ENCODE measurements at places on chromosomes 2 and 18.

DNA sequence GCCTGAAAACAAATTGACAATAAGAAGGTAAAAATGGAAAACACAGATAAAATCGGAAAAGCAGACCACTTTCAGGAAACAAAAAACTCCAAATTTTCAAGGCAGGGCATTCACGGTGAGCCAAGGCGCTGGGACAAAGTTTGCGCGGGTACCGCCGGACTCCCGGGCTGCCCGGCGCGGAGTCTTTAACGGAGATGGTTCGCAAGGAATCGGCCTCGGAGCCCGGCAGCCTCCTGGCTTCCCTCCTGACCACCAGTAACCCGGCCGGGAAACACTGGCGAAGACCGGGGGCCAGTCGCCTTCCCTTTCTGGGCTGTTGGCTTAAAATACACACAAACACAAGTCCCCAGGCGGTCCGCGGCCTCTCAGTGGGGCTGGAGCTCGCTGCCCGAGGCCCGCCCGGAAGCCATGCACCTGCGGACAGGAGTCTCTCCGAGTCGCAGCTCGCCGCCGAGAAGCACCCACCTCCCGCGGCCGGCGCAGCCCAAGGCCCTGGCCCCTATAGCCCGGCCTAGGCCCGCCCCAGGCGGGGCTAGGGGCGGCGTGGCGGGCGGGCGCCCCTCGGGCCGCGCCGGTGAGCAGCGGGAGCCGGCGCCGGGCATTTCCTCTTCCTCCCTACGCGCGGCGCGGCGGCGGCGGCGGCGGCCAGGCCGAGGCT, 622 bp upstream of the KCMF1 start:
- DNase-seq = peak; percentile 35

- DNase-seq = no peak
Observed at GRCh38 chr18:51361130-51361860, 163.8 kb upstream of the MEX3C start.

DNA sequence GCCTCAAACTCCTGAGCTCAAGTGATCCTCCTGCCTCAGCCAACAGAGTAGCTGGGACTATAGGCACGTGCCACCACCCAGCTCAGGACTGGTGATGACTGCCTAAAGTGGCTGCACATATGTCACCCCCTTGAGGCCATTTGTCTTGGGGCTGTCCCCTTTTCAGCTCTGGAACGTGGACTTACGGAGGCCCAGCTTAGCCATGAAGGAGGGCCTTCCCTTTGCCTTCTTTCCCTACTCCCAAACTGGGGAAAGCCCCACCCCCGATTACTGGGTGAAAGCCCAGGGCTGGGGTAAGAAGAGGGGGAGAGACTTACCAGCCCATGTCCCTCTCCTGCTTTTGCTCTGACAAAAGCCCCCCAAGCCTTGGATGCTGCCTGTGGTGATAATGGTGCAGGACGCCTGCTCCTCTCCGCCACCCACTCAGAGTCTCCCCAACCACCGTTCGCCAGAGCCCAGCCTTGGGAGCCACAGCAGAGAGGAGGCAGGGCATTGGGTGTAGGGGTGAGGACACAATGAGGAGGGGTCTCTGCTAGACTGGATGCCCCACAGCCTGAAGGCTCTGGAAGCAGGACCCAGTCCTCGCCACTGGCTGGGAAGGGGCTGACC, 2.5 kb upstream of the DUSP2 start:
- DNase-seq = no peak

DNA sequence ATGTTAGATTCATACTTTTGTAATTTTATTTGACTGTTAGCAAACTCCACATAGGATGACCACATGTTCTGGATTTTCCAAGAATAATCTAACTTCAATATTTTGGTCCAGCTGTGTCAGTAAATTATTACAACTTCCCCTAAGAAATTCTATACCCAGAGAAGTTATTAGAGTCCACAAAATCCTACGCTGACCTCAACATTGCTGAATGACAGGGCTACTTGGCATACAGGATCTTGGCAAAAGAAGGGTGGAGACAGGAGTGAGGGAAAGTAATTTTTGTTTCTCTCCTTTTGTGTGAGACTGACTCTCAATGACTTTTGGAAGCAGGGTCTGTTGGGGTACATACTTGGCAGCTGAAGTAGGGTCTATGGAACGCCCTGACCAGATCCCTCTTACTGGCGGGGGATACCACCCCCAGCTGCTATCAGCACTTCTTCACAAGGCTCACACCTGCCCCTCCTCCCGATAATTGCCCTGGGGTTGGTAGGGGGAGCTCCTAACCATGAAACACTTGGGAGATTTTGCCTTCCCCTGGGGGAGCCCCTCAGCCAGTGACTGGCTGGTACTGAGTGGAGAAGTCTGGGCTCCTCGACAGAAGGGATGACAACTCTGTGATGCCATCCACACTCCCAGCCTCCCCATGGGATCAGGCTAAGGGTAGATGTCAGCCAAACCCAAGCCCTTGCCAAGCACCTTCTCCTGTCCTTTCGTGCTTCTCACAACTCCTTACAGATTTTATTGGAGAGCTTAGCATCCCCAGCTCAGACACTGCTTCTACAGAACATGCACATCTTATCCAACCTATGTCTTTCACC, 110.6 kb upstream of the FHL2 start:
- DNase-seq = no peak

DNA sequence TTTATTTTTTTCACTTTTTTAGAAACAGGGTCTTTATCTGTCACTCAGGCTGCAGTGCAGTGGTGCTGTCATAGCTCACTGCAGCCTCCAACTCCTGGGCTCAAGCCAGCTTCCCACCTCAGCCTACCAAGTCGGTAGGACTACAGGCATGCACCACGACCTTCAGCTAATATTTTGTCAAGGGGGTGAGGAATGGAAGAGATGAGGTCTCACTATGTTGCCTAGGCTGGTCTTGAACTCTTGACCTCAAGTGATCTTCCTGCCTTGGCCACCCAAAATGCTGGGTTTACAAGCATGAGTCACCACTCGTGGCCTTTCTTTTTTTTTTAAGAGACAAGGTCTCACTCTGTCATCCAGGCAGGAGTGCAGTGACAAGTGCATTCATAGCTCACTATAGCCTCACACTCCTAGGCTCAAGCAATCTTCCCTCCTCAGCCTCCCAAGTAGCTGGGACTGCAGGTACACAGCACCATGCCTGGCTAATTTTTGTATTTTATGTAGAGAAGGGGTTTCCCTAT, 13.4 kb downstream of the PPP1R7 start:
- DNase-seq = no peak

GRCh38 chr2:11530864-11531465, 2.9 kb upstream of the GREB1 start:
- DNase-seq = no peak

- no peak for DNase-seq
Observed at GRCh38 chr2:170971071-170971470, 42.0 kb downstream of the GORASP2 start.

GRCh38 chr2:79191081-79191480, 31.5 kb upstream of the REG3A start:
- DNase-seq = no peak

- DNase-seq = no peak
Observed at GRCh38 chr2:38484957-38485356, 107.9 kb upstream of the ATL2 start.

- DNase-seq = no peak
Observed at GRCh38 chr2:17517481-17518211, 594 bp downstream of the RAD51AP2 start.

DNA sequence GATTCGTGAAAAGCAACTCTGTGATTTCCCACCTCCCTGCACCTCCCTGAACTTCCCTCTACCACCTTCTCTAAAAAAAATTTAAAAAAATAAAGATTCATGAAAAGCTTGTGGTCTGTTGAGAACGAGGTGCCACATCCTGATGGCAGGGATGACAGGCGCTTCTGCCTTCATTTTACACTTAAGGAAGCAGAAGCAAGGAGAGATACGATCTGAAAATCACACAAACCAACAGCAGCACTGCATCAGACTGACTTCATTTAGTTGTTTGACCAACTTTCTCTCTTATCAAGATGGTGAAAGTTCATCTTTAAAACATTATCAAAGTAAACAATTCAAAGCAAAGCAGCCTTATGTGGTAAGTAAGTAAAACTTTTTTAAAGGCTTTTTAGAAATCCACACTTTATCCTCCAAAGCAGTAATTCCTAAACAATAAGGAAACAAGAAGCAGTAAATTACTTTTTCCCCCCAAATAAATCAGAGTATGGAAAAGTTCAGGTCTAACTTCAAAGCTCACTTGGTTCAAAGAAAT, 15.5 kb downstream of the WDFY1 start:
- no peak for DNase-seq

DNA sequence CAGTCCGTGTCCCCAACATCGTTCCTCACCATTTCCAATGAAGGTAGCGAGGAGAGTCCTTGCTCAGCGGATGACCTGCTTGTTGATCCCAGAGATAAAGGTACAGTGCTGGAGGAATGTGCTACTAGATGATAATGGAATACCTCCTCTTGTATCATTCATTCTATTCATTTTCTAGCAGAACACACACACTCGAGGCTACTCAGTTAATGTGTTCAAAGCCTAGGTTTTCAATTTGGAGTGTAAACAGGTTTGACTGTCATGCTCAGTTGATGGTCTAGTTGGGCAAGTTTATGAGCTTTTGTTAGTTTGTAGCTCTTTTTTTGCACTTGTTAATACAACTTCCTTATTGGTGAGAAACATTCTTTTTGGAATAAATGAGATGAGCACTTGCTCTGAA, 114.2 kb downstream of the ICA1L start:
- no peak for DNase-seq

DNA sequence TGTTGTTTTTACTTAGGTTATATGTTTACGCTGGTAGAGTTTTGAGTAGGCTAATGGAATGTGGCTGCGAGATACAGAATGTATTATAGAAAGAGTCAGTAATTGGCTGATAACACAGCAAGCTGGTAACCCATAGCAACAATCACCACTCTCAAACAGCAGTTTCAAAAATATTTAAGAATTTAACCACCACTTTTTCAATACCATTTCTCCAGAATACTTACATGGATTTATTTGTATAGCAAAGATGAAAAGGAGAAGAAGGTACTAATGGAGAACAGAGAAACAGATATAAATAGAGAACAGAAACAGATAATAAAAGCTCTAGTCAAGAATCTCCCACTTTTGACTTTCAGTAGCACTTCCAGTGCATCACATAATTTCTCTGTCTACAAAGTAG, 188.3 kb upstream of the SLC39A10 start:
- DNase-seq = no peak

DNA sequence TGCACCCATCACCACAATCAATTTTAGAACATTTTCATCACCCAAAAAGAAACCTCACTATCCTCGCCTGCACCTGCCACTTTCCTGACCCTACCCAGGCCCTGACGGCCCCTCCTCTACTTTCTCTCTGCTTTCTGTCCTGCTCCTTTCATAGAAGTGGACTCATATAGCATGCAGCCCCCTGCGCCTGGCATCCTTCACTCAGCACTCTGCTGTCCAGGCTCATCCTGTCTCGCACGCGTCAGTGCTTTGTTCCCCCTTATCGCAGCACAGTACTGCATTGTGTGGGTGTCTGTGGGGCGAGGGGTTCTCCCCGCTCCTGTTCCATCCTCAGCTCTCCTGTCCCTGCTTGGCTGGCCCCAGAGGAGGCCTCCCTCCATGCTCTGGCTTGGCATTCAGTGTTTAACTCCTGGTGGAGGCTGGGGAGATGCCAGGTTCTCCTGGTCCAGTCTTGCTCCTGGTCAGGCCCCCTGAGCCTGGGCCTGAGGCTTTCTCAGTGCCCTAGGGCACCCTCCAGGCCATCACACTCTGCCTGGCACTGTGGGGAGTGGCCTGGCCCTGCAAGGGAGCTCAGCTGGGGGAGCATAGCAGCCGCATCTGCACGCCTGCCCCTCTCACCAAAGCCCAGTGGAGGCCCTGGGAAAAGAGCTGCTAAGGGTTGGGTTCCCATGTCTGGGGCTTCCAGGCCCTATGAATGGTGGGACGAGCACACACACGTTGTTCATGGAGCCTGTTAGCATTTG, 6.6 kb upstream of the TUBB6 start:
- no peak for DNase-seq

GRCh38 chr2:203936949-203937348, 386 bp downstream of the ICOS start:
- no peak for DNase-seq

GRCh38 chr2:221691571-221691970, 119.5 kb upstream of the EPHA4 start:
- no peak for DNase-seq

DNA sequence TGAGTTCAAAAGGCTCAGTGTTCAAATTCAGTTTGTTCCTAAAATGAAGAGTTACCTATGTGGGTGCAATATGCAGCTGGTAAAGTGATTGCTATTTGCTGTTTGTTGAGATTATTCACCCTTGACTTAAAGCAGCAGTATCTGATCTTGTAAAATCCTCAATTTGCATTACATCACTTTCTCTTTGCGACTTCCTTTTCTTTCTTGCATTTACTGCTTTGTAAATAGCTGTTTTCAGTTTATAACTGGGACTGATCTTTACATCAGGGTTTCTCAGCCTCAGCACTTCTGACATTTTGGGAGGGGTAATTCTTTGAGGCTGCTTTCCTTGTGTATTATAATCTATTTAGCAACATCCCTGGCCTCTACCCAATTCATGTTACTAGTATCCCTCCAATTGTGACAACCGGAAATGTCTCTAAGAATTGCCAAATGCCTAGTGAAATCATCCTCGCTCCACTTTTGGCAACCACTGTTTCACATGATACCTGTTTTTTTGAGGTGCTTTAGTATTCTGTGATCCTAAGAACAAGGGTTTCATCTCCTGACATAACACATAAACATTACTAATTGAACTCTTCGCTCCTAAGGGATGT, 12.1 kb upstream of the ERCC3 start:
- no peak for DNase-seq

GRCh38 chr2:42071791-42072190, 24.0 kb downstream of the PKDCC start:
- no peak for DNase-seq

DNA sequence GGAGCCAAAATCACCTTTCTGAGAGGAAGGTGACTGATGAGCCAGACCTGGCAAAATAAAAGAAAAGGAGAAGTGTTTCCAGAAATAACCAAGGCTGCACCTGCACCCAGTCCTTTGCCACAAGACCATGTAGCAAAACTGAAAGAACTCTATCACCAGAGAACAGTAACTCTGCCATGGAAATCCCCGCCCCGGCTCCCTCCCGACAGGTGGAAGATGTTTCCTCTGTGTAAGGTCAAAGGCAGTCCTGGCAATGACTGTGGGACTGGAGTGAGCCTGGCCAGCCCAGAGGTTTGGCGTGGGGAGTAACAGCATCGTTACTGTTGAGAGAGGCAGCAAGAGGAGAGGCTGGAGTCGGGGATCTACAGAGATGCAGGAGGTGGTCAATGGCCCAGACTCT, 42.3 kb downstream of the SPRED2 start:
- DNase-seq = no peak

GRCh38 chr2:222943820-222944219, 83.0 kb downstream of the ACSL3 start:
- no peak for DNase-seq

GRCh38 chr18:45913276-45913675, 53.9 kb downstream of the EPG5 start:
- DNase-seq = no peak

DNA sequence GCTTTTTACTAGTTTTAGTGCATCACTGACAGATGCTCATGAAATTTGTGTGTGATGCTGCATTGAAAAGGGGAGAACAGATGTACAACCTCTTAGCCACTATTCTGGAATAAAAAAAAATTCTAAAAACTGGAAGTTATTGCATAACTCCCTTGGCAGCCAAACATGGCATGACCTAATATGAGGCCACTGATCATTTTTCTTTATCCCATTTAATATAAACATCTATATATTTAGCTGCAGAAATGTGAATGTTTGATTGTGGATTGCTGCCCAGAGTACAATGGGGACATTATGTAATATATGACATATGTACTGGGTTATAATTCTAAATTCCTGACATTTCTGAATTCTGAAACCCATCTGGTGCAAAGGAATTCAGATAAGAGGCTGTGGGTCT, 86.5 kb downstream of the CDCA7 start:
- DNase-seq = no peak

All from substantia nigra (tissue), 51 donors.